CD4-positive, alpha-beta T cell treated with Interleukin-4 for 4 hours (primary cell): ENCODE measurements at places on chromosomes 2 and 18.

DNA sequence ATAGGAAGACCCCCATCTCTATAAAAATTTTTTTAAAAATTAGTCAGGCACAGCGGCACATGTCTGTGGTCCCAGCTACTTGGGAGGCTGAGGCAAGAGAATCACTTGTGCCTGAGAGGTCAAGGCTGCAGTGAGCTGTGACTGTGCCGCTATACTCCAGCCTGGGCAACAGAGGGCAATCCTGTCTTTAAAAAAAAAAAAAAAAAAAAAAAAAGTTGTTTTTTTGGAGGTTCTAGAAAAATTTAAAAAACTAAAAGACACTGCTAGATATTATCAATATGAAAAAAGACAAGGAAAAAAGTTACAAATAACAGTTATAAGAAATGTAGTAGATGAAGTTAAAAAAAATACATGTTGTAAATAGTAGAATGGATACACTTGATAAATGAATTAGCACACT, 56.1 kb upstream of the C2orf15 start:
- no peak for DNase-seq

GRCh38 chr2:103880081-103880834, 973.7 kb upstream of the POU3F3 start:
- DNase-seq = no peak

GRCh38 chr18:21747268-21747667, 6.7 kb downstream of the MIB1 start:
- no peak for DNase-seq

- no peak for DNase-seq
These were observed 1110.6 kb upstream of the ACVR2A start for GRCh38 chr2:146734042-146734820.

GRCh38 chr2:230256733-230257332, 31.3 kb downstream of the SP140 start:
- no peak for DNase-seq

DNA sequence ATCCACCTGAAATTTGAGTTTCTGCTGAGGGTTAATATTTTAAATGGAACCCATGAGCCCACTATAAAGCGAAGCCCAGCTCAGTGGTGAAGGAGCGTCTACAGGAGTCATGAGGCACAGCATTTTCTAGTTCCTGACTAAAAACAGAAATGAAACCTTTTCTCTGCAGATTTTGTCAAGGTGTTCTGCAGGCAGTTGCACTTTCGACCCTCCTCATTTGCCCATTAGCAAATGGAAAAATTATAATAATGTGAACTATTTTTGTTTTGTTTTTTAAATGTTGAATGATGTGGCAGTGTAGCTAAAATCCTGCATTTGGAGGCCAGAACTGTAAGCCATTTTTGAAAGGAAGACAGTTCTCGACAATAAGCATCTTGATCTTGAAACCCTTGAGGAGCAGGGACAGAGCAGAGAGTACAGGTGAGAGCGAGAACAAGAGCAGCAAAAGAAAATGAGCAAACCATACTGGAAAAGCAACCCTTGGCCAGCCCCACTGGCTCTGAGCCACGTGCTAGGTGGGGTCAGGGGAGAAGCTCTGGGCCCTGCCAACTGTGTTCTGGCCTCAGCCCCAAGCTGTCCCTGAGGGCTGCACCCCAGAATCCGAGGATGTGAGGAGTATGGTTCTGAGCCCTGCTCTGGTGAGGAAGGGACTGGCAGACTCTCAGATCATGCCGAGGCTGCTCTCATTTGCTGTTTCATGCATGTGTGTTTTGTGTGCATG, 26.4 kb upstream of the COPS8 start:
- DNase-seq = no peak

DNA sequence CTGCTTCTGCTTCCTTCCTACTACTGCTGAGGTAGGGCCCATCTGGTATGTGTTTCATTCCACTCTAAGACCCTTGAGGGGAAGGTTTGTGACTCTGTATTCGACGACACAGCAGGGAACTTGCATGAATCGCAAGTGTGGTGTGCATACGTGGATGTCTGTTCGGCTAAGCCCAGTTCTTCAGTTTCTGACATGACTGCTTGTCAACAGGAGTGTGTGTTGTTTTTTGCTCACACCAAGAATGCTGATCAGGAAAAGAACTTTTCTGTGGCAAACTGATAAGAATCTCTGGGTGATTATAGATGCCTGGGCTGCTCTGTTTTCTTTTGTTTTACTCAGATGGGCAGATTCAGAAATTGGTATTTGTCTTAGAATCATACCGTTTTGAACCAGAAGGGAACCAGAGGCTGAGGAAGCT, 22.0 kb downstream of the TNFRSF11A start:
- DNase-seq = no peak

- DNase-seq = no peak
These were observed 704.0 kb downstream of the RNF144A start for GRCh38 chr2:7621018-7621814.

DNA sequence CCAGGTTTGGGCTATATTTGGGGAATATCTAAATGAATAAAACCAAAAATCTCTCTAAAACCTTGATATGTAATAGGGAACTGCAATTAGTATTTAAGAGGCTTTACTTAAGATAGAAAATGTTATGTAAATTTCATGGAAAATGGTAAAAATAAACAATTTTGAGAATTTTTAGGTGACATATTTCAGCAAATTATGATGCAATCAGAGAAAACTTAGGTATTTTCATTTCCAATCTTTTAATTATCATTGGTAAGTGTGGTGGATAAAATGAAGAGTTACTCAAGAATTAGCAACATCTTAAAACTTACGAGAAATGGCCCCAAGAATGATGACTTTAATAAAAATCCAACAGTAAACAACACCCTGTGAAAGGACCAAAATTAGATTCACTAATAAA, 571.4 kb downstream of the ERBB4 start:
- no peak for DNase-seq

- no peak for DNase-seq
These were observed 1086.8 kb upstream of the PIK3C3 start for GRCh38 chr18:40868110-40868858.

DNA sequence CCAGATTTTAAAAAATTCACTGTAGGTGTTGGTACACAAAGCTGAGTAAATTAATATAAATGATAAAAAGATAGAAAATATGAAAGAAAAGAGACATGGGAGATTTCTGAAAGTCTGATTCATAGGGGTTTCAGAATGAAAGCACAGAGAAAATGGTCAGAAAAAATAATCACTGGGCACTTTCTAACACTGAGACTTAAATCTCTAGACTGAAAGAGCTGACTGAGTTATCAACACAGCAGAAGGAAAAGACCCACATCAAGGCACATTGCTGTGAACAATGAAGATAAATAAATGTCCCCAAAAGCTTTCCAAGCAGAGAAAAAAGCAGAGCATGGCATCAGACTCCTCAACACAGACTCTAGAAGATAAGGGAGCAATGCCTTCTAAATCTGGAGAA, 277.2 kb downstream of the BCL2 start:
- DNase-seq = no peak
